ENCODE measurements at places on chromosomes 11 and 22.

GRCh38 chr22:24683691-24684090 lies 80.7 kb downstream of the GGT1 start:
- DNase-seq, result no peak

- DNase-seq, result no peak
These were observed 7.2 kb downstream of the LYVE1 start for GRCh38 chr11:10561043-10561818.

GRCh38 chr11:3204141-3205015 lies 14.2 kb downstream of the MRGPRG start:
- no peak for DNase-seq

DNA sequence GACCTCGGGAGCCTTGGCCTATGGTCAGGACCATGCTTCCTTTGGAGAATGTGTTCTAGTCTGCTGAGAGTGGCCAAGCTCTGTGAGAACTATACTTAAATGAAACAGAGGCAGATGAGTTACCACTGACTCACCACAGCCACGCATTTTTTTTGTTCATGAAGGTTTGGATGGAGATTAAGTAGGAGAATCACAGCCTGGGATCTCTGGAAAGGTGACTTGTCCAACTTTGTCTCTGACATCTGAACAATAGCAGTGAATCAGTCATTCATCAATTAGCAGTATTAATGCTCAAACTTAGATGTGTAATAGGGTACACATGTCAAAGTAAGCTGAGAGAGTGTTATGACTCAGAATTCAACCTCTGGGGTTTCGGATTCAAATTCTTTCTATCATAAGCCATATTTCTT lies 100.7 kb upstream of the ANO3 start:
- no peak for DNase-seq

DNA sequence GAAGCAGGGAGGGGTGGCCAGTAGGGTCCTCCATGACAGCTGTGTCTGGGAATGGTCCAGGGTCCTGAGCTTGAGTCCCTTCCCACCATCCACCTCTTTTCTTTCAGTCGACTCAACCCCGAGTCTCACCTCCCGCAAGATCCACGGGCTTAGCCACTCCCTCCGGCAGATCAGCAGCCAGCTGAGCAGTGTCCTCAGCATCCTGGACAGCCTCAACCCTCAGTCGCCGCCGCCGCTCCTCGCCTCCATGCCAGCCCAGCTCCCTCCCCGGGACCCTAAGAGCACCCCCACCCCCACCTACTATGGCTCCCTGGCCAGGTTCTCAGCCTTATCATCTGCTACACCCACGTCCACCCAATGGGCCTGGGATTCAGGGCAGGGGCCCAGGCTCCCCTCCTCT lies 81.9 kb downstream of the CEP164 start:
- DNase-seq, result no peak

DNA sequence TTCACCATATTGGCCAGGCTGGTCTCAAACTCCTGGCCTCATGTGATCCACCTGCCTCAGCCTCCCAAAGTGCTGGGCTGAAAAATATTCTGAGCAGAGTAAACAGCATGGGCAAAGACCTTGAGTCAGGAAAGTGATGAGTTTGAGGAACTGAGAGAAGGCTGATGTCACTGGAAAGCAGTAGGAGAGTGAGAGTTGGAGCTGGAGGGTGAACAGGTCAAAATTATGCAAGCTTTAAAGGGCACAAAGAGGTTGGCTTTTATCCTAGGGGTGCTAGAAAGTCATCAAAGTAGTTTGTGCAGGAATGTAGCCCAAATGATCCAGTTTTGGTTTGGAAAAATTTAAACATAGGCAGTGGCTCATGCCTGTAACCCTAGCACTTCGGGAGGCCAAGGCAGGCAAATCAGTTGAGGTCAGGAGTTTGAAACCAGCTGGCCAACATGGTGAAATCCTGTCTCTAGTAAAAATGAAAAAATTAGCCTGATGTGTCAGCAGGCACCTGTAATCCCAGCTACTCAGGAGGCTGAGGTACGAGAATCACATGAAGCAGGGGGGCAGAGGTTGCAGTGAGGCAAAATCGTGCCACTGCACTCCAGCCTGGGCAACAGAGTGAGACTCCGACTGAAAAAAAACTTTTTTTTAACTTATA lies 44.7 kb upstream of the CXCR5 start:
- no peak for DNase-seq

DNA sequence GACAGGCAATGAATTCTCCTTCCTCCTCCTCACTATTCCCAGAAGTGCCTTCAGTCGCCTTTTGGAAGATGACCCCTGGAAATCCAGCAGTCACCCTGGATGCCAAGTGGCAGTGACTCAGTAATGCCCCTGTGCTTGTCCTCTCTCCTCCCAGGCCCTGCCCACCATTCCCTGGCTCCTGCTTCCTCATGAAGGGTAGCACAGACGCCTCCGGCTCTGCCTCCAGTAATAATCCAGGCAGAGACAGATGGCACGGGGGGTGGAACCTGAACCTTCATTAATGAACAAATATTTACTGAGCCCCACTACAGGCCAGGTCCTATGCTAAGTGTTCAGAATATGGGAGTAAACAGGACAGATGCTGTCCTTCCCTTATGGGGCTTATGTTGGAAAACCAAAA lies 23.2 kb downstream of the SYT13 start:
- no peak for DNase-seq

- DNase-seq, result no peak
These were observed 184.9 kb downstream of the MAML2 start for GRCh38 chr11:96158126-96158525.

- no peak for DNase-seq
These were observed 95.4 kb downstream of the TBC1D22A start for GRCh38 chr22:46857885-46858143.

GRCh38 chr11:74135127-74135840 lies 35.5 kb downstream of the C2CD3 start:
- peak; percentile 43 for DNase-seq

- DNase-seq, result no peak
These were observed 5.8 kb downstream of the MGAT3 start for GRCh38 chr22:39462443-39463221.

DNA sequence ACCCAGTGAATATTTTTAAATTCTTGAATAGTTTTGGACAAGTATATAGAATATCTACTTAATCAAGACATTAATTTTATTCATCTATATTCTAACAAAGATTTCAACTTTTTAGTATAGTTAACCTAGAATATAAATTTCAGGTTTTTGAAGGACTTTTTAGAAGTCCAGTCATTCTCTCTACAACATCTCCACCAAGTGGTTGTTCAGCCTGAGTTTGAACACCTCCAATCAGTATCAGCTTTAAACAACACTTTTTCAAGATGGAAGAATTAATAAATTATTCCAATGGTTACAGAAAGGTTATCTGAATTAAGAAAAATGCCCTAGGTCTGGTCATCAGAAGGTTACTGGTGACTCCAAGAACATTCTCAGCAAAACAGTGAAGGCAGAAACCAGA lies 31.8 kb downstream of the EIF3M start:
- DNase-seq, result no peak

DNA sequence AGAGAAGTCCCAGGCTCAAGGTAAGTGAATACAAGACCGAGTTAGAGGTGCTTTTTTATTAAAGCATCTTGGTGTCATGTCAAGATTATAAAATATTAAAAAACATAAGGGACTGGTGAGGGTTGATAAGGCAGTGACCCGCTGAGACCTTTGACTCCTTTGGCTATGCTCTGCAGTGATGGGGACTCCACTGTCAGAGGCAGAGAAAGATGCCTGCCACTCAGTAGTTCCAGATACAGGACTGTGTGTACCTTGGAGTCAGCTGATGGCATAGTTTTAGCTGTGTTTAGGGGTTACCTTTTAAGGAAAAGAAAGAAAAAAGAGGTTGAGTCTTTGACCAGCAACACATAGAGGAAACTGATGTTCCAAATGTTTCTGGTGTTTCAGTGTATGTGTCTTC lies 40.8 kb downstream of the SHISA8 start:
- DNase-seq, result no peak

Measured in SW 1271 (cell line).